ENCODE measurements at places on chromosomes 16 and 17. TPM values are rescaled to one million over a fixed set of nuclear protein-coding genes. Genes with fewer than 3 reads are reported as not detected.

ELMO3 gene
- total RNA-seq: 68.3 TPM

LMF1 gene
- 19.6 TPM for total RNA-seq

TMEM238L gene
- total RNA-seq: 7.5 TPM

TMEM100 gene
- total RNA-seq: 18.2 TPM

CYTH1 gene
- 51.1 TPM for total RNA-seq

MFSD6L gene
- total RNA-seq: 2.9 TPM

LGALS9B gene
- total RNA-seq: 10.9 TPM

MAFG gene
- total RNA-seq: 31.6 TPM

TMEM88 gene
- 5.8 TPM for total RNA-seq

NPIPB8 gene
- total RNA-seq: not detected

GFAP gene
- 0.09 TPM for total RNA-seq

CDRT15 gene
- total RNA-seq: not detected

MPP2 gene
- 7.0 TPM for total RNA-seq

HOXB1 gene
- not detected for total RNA-seq

P2RX1 gene
- 2.8 TPM for total RNA-seq

KRTAP4-5 gene
- not detected for total RNA-seq

RNF112 gene
- total RNA-seq: 7.3 TPM

METTL9 gene
- 72.1 TPM for total RNA-seq

GPR139 gene
- total RNA-seq: not detected

DLG4 gene
- 36.5 TPM for total RNA-seq

KRT27 gene
- not detected for total RNA-seq
